Endothelial cell (in vitro differentiated cells): ENCODE measurements at places on chromosomes 6 and 20.

GRCh38 chr20:11936157-11936556 is 18.5 kb downstream of the BTBD3 start:
- no peak overlapping the region for H3K27ac ChIP-seq
- H3K4me1 ChIP-seq, result peaks cover 9% of the 10 kb centered on the region
- H3K4me3 ChIP-seq, result no peak overlapping the region
- peaks cover 1% of the 10 kb centered on the region for H3K27me3 ChIP-seq
- H3K36me3 ChIP-seq, result peaks cover 6% of the 10 kb centered on the region

DNA sequence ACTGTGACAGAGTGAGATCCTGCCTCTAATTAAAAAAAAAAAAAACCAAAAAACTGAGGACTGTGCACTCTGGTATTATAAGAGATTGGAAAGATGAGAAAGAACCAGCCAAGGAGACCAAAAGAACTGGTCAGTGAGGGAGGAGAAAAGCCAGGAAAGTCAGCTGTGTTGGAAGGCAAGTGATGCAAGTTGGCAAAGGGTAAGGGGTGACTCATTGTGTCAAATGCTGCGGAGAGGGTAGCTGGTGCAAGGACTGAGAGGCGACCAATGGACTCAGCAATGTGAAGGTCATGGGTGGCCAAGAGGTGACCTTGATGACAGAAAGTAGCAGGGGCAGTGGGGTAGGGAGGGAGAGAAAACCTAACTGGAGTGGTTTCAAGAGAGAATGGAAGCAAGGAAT is 27.4 kb upstream of the LRRN4 start:
- H3K4me1 ChIP-seq, result no peaks in the 10 kb centered on the region
- DNase-seq, result no peak
- H3K4me3 ChIP-seq, result no peak overlapping the region
- no peaks in the 10 kb centered on the region for H3K36me3 ChIP-seq

DNA sequence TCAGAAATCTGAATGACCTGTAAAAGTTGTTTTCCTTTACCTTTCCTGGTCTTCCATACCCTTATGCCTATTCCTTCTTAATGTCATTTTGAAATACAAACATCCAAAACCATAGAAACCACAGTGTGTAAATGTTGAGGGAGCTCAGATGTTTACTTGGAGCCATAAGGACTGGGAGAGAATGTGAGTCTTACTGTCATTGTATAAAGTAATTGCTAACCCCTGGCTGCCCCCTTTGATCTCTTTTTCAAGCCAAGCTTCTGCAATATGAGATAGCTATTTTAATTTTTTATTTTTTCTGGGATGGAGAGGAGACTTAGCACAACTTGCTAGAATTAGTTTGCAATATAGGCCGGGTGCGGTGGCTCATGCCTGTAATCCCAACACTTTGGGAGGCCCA is 124.4 kb upstream of the AKIRIN2 start:
- H3K36me3 ChIP-seq, result no peaks in the 10 kb centered on the region
- no peaks in the 10 kb centered on the region for H3K27me3 ChIP-seq
- DNase-seq, result no peak
- no peak overlapping the region for H3K27ac ChIP-seq

GRCh38 chr20:40497899-40498691 is 190.9 kb downstream of the MAFB start:
- H3K4me3 ChIP-seq, result no peak overlapping the region
- H3K27me3 ChIP-seq, result peaks cover 4% of the 10 kb centered on the region
- H3K36me3 ChIP-seq, result no peaks in the 10 kb centered on the region
- peaks cover 3% of the 10 kb centered on the region for H3K4me1 ChIP-seq

DNA sequence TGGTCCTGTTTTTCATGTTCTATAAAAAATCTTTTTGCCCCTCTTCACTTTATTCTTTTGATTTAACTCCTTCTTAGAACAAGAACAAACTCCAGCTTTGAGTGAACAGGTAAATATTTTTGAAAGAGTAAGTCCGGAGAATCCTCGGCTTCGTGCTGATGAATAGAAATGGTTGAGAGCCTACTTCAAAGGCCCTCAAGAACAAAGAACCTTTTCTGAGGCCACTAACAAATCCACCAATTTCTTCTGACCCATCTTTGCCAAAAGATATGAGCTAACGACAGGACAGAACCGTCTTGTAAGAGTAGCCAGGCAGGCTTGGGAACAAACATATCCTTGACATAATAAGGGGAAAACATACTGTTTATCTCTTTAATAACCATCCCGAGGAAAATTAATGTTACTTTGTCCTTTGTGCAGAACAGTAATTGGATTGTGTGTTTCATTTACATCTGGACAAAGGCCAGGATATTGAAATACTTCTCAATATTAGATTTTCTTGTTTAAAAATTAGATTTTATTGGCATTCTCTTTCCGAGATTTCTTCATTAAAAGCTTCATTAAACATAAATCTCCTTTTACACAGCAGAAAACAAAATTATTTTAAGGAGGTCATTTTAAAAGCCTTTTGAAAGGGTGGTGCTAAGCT is 52.9 kb downstream of the NOX3 start:
- H3K27ac ChIP-seq, result no peak overlapping the region
- no peaks in the 10 kb centered on the region for H3K27me3 ChIP-seq
- H3K36me3 ChIP-seq, result no peaks in the 10 kb centered on the region
- H3K4me1 ChIP-seq, result peaks cover 4% of the 10 kb centered on the region
- no peak overlapping the region for H3K4me3 ChIP-seq
- DNase-seq, result no peak
